ENCODE measurements at places on chromosomes 13 and 19.

GRCh38 chr13:39044536-39044935, 6.3 kb downstream of the NHLRC3 start:
- DNase-seq: no peak

DNA sequence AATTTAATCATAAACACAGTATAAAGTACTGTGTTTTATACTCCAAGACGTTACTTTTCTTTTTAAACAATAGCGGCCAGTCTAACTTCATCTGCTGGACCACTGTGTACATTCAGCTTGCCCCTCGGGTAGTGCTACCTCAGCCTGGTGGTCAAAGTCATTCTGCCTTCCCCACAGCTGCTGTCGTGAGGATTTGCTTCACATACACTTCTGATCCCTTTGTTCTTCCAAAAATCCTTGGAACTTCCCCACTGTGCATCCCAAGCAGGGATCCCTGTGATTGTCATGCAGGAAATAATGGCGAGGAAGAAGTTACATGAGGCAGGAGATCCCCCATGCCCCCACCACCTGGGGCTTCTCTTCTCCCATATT, 234.9 kb upstream of the STARD13 start:
- DNase-seq: no peak

DNA sequence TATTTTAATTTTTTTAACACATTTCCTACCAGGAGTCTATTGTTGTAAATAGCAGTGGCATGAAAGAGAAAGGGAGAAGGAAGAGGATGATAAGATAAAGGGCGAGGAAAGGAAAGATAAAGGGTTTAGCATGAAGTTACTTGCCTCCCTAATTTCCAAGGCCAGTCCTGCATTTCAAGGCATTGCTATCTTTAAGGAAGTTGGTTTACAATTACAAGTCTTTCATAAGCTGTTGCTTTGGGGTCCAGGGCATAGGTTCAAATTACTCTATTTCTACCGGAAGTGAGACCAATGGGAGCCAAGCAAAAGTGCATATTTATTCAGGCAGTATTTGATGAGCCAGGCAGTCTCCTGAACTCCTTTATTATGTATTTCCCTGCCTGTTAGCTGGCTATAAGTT, 27.7 kb upstream of the UBL3 start:
- DNase-seq: no peak

GRCh38 chr13:76864259-76864658, 21.9 kb downstream of the KCTD12 start:
- DNase-seq: no peak

DNA sequence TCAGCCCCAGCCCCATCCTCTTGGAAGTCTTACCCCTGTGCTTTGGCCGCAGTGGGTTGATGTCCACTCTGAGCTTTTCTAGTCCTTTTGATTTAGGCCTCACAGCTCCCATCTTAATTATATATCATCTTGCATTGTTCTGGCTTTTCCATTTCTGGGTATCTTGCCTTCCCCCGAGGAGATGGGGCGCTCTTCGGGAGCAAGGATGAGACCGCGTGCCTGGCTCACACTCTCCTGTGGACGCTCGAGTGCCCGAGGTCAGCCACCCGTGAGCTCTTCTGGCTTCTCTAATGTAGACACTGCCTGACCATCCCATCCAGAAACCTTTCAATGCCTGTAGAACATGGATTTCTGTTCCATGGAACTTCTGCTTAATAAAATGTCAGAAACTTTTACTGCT, 53.5 kb upstream of the GPR183 start:
- DNase-seq: no peak

- no peak for DNase-seq
These were observed 41.2 kb downstream of the NFIX start for GRCh38 chr19:13036366-13036976.

GRCh38 chr19:34732612-34733211, 1.3 kb upstream of the ZNF181 start:
- DNase-seq: no peak

DNA sequence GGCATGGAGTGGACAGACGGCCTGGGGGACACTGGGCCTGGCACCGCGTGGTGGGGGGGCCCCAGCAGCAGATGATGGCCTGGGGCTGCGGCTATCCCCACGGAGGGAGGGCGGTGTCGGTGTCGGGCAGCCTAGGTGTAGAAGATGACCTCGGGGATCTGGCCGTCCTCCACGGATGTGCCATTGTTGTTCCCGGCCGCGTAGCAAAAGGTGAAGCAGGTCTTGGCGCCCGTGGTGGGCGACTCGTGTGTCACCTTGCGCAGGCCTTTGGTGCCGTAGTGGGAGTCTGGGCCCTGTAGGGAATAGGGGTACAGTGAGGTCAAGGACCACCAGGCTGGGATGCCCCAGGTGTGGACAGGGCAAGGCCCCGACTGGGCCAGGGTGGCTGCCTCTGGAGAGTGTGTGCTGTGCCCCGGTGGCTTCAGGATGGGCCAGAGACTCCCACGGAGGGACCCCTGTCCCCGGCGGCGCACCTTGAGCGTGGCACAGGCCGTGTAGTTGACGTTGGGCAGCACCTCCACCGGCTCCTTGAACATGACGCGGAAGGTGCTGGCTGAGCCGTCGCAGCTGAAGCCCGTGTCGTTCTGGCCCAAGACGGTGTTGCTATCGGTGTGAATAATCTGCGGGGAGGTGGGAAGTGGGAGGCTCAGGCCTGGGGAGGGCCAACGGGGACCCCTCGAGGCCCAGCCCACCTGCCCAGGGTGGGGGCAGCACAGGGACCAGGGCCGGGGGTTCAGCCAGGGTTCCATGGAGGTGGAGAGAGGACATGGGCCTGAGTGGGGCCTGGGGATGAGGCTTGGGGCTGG, 29.0 kb downstream of the BTBD2 start:
- DNase-seq: no peak

DNA sequence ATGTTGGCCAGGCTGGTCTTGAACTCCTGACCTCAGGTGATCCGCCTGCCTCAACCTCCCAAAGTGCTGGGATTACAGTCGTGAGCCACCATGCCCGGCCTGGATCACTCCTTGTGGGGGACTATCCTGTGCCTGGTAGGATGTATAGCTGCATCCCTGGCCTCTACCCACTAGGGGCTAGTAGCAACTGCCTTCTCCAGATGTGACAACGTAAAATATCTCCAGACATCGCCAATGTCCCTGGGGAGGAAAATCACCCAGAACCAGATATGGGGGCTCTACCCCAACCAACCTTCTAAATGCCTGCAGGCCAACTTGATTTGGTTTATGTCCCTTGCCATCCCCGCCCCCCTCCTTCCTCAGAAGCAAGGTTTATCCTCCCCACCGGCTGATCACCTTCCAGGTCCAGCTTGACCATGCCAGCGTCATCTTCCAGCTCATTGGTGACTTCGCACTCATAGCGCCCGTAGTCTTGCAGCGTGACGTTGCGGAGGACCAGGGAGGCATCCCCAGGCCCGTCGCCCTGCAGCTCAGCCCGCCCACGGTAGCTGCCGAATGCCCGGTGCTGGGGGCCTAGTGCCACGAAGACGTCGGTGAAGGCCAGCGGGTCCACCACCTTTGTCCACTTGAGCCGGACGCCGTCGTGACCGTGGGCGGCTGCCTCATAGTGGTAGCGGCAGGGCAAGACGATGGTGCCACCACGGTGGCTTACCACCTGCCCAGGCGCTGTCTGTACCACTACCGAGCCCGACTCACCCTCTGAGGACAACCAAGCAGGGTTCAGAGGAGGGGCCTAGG, 12.5 kb downstream of the TM6SF2 start:
- no peak for DNase-seq

DNA sequence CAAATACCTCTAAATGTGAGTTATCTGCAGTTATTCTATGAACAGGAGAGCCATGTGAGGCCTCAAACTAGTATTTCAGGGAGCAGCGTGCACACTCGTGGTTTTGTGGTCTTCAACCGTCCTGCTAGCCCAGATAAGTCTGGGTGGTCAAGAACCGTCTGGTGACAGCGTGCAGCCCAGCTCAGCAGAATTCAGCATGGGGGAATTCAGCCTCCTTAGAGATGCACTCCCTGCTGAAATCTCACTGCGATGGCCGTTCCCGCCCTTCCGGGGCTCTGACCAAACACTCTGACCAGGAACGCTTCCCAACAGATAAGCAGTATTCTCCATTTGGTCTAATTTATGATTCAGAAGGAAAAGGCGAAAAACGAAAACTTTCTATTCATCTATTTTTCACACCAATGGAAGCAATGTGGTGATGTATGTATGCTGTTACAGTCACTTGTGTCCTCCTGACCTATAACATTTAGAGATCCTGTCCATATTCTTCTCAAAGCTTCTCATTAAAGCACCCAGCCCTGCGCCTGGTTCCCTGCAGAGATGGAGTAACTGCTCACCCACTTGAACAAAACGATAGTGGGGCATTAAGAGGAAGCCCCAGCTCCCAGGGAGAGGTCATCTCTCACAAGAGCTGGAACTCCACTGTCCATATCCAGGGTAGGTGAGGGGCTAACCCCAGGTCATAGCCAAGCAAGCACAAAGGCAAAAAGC, 2.9 kb downstream of the ANKRD27 start:
- DNase-seq: no peak

DNA sequence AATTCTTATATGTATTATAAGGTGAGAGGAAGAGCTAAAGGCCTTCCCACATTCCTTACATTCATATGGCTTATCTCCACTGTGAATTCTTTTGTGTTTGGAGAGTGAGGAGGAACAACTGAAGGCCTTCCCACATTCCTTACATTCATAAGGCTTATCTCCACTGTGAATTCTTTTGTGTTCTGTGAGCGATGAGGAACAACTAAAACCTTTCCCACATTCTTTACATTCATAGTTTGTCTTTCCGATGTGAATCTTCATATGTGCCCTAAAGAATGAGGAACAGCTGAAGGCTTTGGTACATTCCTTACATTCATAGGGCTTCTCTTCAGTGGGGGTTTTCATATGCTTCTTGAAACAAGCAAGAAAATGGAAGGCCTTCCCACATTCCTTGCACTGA, 13.3 kb downstream of the ZNF699 start:
- DNase-seq: no peak

GRCh38 chr13:21287331-21287907, 111.0 kb downstream of the MRPL57 start:
- DNase-seq: no peak

DNA sequence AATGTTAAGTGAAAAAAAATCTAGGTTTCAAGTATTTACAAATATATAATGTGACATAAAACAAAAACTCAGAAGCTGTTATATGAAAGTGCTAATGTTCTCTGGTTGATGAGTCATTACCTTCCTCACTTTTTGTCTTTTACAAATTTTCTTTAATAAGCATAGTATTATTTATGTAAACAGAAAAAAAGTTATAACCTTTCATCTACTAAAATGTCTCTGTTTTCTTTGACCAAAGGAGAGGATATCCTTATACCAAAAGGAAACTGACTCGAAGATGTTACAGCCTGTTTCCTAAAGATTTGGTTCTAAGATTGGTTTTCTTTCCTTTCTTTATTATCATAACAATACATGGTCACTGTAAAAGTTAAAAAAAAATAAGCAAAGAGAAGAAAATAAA, 38.0 kb downstream of the RCBTB2 start:
- DNase-seq: no peak

- no peak for DNase-seq
These were observed 65.7 kb downstream of the PAN3 start for GRCh38 chr13:28204043-28204442.

DNA sequence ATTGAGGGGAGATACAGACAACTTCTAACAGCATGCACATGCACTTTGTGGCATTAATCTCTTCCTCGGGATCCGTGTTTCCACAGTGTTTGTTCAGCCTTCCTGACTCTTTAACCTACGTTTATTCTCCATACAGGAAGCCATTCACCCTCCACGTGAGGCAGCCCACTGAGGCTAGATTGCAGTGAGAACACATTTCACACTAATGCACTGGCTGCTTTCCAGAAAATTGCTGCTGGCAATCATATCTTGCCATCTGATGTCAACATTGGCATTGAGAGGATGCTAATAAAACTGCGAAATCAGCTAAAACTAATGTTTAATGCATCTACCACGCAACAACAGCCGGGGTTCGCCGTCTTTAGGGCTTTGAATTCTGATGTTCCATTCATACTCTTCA, 30.0 kb downstream of the DCLK1 start:
- no peak for DNase-seq

DNA sequence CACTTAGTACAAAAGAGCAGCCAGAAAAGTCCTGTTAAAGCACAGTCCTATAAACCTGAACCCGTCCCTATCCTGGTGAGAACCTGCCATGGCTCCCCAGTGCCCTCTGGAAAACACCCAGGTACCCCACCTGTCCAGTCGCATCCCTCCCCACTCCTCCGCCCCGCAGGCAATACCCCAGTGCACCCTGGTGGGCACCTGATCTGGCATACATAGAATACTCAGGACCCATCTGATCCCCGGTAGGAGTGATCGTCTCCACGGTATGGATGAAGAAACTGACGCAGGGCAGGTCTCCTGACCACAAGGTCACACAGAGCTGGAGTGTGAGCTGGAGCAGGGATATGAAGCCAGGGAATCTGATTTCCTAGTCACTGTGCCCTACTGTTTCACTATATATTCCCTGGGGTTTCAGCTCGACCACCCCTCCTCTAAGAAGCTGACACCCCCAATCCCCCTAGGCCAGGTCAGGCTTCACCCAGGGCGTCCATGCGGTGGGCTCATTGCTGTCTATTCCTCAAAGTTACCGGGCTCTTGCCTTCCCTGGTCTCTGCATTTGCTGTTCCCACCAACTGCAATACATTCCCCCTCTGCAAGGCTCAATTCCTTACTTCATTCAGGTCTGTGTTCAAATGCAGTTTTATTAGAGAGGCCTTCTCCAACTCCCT, 12.6 kb downstream of the FBXO46 start:
- no peak for DNase-seq

DNA sequence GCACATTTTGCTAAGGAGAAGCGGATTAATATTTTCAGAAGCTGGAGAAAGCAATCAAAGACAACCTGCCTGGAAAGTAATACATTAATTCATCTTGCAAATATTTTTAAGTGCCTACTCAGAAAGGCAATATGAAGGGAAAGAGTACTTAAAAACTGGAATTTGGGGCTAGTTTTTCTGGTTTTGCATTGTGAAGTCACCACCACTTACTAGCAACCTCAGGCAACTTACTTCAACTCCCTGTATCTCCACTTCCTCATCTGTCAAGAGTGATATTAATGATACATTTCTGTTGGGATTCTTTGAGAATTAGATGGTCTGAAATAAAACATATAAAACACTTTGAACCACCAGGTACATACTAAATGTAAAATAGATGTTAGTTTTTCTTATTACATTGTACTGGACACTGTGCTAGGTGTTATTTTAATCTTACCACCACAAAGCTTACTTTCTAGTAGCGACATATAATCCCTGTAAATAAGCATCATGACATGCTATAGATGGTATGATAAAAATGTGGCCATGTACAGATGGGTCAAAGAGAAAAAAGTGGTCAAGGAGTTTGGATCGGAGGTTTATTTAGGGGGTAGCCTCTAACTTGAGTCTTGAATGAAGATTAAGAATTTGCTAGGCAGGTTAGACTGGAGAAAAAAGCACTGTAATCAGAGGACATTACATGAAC, 101.2 kb downstream of the SPRY2 start:
- no peak for DNase-seq

GRCh38 chr19:49110567-49110966, 3.6 kb upstream of the LIN7B start:
- DNase-seq: no peak

GRCh38 chr19:54427586-54427985, 12.3 kb downstream of the TTYH1 start:
- DNase-seq: no peak

GRCh38 chr13:58126496-58126895, 495.0 kb downstream of the PCDH17 start:
- DNase-seq: no peak

Data from stimulated activated CD8-positive, alpha-beta memory T cell treated with anti-CD3 and anti-CD28 coated beads, Interleukin-2, amount 100 ng/mL, for 1 hour (primary cell).